ENCODE measurements at places on chromosomes 5 and 9.

DNA sequence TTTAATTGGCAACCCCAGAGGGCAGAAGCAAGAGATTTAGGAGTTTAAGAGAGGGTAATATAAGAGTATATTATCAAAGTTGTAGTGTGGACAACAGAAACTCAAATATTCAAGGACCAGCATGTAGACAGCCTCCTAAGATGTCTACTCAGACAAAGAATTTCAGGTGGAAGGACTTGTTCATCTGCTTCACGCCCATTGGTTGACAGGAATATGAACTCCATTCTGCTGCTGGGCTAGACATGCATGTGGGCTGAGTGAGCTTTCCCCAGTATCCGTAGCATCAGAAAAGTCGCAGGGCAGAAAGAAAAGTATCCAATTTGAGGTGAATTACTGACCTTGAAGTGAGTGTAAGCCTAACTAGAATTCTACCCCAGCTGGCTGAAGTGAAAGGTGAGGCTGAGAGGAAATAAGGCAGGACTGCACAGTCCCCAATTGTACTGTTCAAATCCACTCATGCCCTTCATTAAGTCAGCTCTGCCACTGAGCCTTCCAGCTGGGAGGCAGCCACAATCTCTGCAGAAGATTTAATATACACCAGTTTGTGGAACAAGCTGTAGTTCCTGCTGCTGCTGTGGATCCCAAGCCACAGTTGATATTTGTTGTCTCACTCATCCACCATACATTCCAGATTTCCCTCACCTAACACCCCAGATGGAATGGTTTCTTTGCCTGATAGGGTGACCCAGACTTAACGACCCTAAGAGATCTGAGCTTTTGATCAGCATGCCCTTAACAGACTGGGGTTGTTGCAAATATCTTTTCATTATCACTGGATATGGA, 41.2 kb downstream of the PDCD1LG2 start:
- DNase-seq, result no peak

- peak; percentile 57 for DNase-seq
Measured at GRCh38 chr9:35618854-35619799, 914 bp upstream of the CD72 start.

- DNase-seq, result no peak
Measured at GRCh38 chr5:1423901-1424603, 21.2 kb downstream of the SLC6A3 start.

DNA sequence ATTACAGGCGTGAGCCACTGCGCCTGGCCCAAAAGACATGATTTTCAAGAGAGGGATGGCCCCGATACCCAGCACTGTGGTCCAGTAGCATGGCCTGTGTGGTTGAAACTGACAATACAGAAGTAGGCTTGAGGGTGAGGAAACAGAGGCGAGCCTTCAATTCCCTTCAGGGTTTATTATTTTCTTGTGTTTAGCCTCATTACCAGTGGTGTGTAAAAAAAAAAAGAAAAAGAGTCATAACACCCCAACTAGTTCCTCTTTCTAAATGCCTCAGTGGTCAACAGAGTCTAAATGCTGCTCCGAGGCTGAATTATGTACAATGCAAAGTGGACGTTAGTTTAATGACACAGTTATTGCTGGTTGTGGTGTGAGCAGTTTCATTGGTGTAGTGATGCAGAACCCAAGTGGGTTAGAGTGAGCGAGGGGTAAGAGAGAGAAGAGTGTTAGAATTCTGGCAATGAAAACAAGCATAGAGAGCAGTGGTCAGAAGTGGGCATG, 58.8 kb downstream of the SNX30 start:
- no peak for DNase-seq

DNA sequence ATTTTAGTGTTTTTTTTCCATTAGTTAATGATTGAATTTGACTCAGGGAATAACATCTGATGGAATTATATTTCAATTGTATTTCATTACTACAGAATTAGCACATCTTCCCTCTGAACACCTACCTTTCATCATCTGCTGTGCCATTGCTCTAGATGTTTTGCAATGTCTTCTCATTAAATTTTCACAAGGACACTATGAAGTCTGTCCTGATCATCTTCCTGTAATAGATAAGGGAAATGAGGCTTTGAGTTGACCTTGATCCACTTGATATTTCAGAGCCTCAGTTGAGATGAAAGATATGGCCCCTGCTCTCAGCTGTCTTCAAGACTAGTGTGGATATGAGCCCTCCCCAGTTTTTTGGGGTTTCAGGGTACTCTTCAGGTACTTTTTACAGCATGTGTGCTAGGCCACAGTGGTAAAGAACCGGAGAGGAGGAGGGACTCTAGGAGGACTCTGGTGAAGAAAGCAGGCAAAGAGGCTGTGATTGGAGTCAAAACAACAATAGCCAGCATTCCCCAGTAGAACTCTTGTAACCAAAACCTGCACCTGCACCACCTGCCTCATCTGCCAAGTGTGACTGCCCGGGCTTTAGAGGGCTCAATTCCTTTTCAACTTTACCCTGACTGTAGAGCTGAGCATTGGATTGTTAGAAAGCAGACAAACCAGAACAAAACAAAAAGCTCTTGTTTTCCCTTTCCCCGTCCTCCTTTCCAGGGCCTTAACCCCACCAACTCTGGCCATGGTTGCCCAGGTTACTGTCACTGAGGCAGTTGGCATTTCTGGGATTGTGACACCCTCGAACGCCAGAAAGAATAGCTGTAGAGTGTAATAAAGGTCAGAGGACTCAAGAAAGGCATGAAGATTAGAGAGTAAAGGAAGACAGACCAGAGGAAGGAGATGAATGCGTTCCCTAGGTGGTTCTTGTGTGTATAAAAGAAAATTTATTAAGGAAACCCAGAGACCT, 56.3 kb downstream of the ERAP1 start:
- no peak for DNase-seq

- no peak for DNase-seq
Measured at GRCh38 chr5:154609251-154609650, 131.2 kb upstream of the HAND1 start.

DNA sequence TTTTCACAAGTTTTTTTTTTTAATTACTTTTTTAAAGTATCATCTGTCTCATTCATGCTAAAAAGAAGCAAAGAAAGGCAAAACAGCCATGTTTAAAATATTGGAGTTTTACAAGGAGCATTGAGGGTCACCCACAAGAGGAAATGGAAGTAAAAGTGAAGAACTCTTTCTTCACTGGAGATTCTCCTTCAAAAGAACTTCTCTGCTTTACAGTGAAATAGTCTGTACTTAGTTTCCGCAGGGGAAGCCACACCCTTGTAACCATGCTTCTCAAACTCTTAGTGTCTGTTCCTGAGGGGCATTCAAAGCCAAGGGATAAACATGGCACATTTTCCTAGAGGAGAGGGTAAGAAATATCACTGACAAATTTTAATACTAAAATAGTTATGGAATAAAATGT, 8.6 kb downstream of the C9orf72 start:
- DNase-seq, result no peak

DNA sequence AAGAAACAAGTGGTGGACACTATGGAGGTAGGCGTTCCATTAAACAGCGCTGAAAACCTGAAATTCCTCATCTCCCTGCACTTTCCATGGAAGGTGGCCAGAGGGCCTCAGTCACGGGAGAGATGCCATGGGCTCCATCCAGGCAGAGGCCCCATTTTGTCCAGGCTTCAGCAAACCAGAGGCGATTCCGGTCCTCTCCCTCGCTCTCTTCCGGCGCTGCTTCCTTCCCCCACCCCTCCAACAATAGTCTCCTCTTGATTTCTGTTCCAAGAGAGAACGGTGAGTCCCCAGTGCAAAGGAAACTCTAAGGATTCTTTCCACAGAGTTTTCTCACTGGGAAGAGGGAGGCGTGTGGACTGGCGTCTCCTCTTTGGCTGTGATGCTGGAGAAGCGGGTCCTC, 7.5 kb downstream of the ZNF366 start:
- DNase-seq, result no peak

- DNase-seq, result no peak
Measured at GRCh38 chr9:132647355-132647754, 22.4 kb downstream of the DDX31 start.

DNA sequence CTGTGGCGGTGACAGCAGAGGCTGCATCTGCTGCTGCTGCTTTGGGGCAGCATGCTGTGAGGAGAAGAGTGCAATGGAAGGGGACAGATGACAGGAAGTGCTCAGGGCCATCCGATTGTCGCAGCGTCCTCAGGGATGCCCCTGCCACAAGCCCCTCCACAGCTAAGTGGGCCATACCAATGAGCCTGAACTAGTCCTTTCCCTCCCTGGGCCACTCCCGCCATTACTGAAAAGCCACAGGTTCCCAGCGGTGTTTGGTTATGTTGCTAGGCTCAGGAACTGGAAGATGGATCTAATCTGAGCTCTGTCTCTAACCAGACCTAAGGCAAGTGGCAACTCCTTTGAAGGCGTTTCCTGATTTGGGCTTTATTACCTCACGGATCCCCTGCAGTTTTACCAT, 109.2 kb downstream of the GAPVD1 start:
- no peak for DNase-seq

- DNase-seq, result no peak
Measured at GRCh38 chr9:6884990-6885389, 127.2 kb downstream of the KDM4C start.

- peak; percentile 32 for DNase-seq
Measured at GRCh38 chr5:134174841-134175839, 1.6 kb downstream of the SKP1 start.

GRCh38 chr5:2223303-2223702, 340.6 kb upstream of the IRX4 start:
- no peak for DNase-seq

DNA sequence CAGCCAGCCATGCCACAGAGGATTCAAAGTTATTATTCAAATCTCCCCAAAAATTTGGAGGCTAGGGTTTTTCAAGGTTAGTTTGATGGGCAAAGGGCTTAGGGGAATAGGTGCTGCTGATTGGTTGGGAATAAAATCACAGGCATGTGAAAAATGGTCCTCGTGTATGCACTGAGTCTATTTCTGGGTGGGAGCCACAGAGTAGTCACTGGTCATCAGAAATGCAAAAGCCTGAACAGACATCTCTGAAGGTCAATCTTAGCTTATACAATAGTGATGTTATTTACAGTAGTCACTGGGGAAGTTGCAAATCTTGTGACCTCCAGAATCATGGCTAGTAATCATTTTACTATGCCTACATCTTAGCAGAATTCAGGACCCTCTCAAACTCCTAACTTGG, 1.3 kb downstream of the IL33 start:
- DNase-seq, result no peak

GRCh38 chr5:169628892-169629291, 8.2 kb upstream of the DOCK2 start:
- DNase-seq, result no peak

Measured in activated CD4-positive, alpha-beta T cell treated with anti-CD3 and anti-CD28 coated beads, Interleukin-10, Interleukin-2, amounts not matched to agents 100 ng/mL and 50 ng/mL, durations not matched to agents 16 hours and 8 hours (primary cell).